NCI-H446 treated with DMSO at 0.1 percent for 48 hours (cell line): ENCODE measurements at places on chromosomes 16 and 17.

GRCh38 chr16:78524066-78524595, 424.7 kb downstream of the WWOX start:
- no peak for DNase-seq

- no peak for DNase-seq
Observed at GRCh38 chr17:29571883-29572681, 3.6 kb downstream of the TP53I13 start.

- DNase-seq, result peak; percentile 89
Observed at GRCh38 chr16:2470603-2471015, 488 bp upstream of the NTN3 start.

DNA sequence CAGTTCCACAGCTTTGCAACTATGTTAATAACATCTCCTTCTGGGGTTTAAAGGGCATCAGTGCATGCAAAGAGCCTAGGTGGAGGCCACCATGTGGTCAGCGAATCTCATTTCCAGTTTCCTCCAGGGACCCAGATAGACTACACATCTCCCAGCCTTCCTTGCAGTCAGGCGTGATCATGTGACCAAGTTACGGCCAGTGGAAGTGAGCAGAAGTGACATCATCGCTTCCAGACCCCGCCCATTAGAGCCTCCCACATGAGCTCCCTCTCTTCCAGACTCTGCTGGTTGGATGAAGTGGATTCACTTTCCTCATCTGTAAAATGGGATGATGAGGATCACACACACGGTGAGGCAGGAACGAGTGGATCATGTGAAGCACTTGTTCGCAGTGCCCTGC, 27.4 kb upstream of the KDM8 start:
- no peak for DNase-seq

- no peak for DNase-seq
Observed at GRCh38 chr17:16040710-16041251, 41.2 kb downstream of the TTC19 start.

DNA sequence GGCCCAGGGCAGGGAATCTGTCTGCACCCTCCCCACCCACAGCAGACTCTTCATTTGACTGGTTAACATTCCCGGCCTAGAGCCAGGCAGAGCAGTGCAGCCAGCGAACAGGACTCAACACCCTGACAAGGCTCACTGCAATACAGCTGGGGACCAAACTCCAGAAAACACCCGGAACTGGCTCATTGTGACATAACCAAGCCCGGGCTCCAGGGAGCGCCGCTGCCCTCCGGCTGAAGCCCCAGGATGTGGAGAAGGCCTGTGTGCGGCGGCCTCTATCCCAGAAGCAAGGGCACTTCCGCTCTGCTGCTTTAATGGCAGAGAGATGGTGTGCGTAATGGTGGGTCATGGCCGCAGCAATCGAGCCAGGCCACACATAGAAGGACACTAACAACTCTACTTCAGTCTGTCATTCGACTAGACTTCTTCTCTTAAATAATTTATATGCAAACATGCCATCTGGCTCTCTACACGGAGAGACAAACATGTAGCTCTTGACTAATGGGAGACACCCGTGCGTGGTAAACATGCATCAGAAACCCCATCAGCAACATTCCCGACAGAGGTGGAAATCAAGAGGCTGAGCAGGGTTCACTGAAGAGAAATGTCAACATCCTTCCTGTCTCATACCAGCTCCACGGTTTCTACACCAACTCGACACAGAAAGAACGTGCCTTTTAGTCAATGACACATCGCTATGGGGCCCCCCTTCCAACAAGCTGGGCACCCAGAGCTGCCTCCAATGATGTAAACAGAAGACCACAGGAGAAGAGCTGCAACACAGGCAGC, 18.0 kb downstream of the KLHDC4 start:
- no peak for DNase-seq

- DNase-seq, result peak; percentile 20
Observed at GRCh38 chr17:42362245-42362961, 25.8 kb downstream of the STAT3 start.

DNA sequence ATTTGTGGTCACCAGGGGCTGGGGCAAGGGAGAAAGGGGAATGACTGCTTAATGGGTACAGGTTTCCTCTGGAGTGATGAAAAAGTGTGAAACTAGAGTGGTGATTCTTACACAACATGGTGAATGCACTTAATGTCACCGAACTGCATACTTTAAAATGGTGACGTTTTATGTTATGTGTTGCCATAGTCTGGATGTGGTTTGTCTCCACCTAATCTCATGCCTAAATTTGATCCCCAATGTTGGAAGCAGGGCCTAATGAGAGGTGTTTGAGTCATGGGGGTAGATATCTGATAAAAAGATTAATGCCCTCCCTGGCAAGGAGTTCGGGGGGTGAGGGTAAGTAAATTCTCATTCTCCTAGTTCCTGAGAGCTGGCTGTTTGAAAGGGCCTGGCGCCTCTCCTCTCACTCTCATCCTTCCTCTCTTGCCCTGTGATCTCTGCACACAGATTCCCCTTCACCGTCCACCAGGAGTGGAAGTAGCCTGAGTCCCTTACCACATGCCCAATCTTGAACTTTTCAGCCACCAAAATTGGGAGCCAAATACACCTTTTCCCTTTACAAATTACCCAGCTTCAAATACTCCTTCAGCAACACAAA, 15.3 kb downstream of the XPO6 start:
- no peak for DNase-seq

GRCh38 chr17:69228576-69228975, at the start of gene ABCA10:
TSS of gene ABCA10 (minus strand) at chr17:69228824. CDS start at chr17:69225358, 3,466 bp downstream.
- DNase-seq, result no peak

DNA sequence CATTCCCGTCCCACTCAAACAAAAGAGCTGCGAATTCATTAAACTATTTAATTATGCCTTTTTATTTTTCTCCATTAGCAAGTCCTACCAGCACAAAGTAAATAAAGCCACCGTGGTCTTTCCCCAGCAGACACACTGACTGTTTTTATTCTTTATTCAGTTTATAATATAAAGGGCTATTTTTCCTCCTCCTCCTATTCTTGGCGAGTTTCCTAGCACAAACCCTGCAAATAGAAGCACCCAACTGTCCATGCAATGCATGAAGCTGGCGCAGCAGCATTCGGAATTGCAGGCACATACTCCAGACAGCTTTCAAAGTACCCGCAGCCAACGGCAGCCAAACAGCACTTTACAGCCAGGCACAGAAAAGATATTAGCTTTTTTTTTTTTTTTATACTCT, 583.4 kb upstream of the PSMD7 start:
- DNase-seq, result peak; percentile 50

- no peak for DNase-seq
Observed at GRCh38 chr17:31413874-31414549, 22.5 kb downstream of the RAB11FIP4 start.

GRCh38 chr17:41467561-41467960, 375 bp upstream of the KRT32 start:
- no peak for DNase-seq

GRCh38 chr16:67084345-67085028, 25.3 kb upstream of the PHAF1 start:
- no peak for DNase-seq

- no peak for DNase-seq
Observed at GRCh38 chr16:72517154-72517553, 345.2 kb upstream of the PMFBP1 start.

DNA sequence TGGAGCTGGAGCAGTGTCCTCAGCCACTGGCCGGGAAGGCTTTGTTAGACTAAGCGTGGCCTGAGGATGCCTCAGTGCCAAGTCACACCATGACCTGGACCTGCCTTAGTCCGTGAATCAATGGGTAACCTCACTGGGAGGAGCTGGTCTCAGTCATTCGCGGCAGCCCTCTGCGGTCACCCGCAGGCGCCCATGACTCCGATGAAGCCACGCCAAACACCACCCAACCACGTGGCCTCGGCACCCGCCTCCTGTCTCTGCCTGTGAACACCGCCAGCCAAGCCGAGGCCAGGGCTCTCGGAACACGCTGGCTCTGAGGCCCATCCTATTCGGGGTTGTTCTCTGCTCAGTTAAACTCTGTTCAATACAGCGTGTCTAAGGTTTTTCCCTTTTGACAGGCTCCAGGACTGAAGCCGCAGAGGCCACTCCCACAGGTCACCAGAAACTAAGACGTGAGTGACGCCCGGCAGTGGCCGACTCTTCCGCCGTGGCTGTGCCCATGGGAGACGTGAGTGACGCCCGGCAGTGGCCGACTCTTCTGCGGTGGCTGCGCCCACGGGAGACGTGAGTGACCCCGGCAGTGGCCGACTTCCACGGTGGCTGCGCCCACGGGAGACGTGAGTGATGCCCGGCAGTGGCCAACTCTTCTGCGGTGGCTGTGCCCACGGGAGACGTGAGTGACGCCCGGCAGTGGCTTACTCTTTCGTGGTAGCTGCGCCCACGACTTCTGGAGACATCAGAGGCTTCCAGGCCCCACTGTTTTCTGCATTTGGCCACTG, 16.8 kb upstream of the PABPN1L start:
- no peak for DNase-seq
